T-cell (primary cell): ENCODE measurements at places on chromosomes 11 and 22. TPM values are rescaled to one million over a fixed set of nuclear protein-coding genes. Genes with fewer than 3 reads are reported as not detected.

TRIM29 gene
- not detected for total RNA-seq

OR52I1 gene
- not detected for total RNA-seq

DNA sequence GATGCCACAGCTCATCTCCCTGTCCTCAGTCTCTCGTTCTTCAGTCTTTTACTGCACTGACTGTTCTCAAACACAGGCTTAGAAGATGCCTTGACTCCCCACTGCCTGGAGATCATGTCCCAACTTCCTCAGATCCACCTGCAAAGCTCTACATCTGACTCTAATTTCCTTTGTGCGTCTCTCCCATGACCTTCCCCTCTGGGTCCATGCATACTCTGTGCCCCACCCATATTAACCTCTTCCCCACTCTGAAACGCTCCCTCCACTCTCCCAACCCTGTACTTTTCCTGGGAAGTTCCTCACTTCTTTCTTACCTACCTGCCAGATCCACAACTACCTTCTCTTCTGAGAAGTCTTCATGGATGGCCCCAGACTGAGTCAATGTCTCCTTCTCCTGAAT lies 16.6 kb downstream of the IRAG1 start:
- no peak for DNase-seq

DNA sequence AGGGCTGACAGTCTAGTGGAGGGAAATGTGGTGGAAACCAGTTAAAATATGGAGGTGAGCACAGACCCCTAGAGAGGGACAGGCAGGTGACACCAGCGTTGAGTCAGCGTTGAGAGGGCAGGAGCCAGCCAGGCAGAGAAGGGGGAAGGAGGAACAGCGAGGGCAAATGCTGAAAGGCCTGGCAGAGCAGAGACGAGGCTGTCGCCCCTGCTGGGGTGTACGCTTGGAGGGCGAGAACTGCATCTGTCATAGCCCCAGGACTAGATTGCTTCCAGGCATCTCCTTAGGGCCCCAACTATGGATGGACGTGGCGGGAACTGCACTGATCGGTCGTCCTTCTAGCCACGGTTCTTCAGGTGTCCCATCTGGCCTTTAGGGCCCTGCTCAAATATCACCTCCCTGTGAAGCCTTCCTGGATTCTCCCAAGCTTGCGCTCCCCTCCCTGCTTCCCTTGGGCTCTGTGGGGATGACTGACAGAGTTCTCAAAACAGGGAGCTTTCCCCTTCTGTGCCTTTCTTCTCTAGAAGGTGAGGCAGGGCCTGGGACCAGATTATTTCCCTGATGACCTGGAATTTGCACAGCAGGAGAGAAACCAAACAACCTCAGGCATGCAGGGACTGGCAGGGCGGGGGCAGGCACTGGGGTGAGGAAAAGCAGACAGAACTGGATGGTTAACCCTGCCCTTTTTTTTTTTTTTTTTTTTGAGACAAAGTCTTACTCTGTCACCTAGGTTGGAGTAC lies 11.1 kb downstream of the SYNGR1 start:
- no peak for DNase-seq

GRCh38 chr11:61460986-61461385 lies 31.1 kb downstream of the SDHAF2 start:
- no peak for DNase-seq

GRCh38 chr11:75068559-75068958 lies 28.1 kb downstream of the OR2AT4 start:
- no peak for DNase-seq

GRCh38 chr22:27420817-27421361 lies 380.7 kb downstream of the MN1 start:
- DNase-seq = no peak
